ENCODE measurements at places on chromosomes 1 and 21.
A peak's percentile ranks its signal among the peaks of the same experiment; 100 is the strongest.

DNA sequence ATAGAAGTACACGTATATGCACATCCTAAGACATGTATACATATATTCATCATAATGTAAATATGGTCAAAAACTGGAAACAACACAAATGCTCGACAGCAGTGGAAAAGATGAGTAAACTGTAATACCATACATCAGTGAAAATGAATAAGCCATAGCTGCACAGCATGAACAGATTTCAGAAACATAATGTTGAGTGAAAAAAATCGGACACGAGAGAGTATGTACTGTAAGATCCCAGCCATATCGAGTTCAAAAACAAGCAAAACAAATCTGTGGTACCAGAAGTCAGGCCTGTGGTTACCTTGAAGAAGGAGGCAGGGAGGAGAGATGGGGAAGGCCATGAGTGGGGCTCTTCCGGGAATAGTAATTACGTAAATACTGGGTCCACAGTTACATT lies 90.4 kb downstream of the GLIS1 start:
- DNase-seq: no peak

- DNase-seq: no peak
Measured at GRCh38 chr1:168696125-168696760, 32.8 kb downstream of the DPT start.

- DNase-seq: no peak
Measured at GRCh38 chr1:235741294-235741693, 91.7 kb upstream of the GNG4 start.

DNA sequence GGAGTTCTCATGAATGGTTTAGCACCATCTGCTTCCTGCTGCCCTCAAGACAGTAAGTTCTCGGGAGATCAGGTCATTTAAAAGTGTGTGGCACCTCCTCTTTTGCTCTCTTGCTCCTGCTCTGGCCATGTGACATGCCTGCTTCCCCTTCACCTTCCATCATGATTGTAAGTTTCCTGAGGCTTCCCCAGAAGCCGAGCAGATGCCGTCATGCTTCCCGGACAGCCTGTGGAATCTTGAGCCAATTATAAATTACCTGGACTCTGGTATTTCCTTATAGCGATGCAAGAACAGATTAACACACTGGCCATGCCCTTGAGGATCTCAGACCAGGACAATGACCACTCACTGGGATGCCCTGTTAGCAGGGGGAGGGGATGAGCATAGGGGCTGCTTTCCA lies 212.3 kb downstream of the MATN1 start:
- DNase-seq: no peak

GRCh38 chr21:45289134-45289533 lies 1.4 kb upstream of the POFUT2 start:
- DNase-seq: no peak

- no peak for DNase-seq
Measured at GRCh38 chr1:150798525-150798924, 9.5 kb downstream of the CTSK start.

DNA sequence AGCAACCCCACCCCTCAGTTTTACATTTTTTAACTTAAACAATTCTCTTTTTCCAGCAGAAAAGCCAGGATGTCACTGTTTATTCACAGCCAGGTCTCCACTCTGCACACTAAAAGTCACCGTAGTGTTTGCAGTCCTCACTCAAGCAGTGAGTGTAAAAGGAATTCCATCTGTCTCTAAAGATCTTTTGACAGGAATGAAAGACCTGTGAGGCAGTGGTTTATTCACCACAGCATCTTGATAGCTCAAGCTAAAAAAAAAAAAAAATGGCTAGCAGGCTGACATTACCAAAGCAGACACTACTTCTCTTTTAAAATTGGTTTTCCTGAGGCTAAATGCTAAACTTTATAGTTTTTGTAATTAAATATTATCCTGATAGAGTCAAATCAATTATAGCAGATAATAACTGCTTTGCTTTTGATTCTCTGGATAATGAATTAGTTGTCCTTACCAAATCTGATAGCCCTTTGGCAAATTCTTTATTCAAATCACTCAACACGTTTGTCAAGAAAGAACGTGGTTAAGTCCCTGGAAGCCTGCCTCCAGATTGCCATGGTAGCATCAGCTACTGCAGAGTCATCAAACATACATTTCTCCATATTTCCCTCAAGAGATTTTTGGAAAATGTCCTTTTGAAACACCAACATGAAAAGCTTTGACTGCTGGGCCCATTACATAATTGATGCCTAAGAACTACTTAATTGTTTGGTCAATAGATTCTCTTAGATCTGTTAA lies 22.2 kb upstream of the SLC5A9 start:
- no peak for DNase-seq

- DNase-seq: no peak
Measured at GRCh38 chr1:96424877-96425276, 296.7 kb upstream of the PTBP2 start.

GRCh38 chr1:85577419-85578320 lies 2.9 kb upstream of the CCN1 start:
- no peak for DNase-seq

DNA sequence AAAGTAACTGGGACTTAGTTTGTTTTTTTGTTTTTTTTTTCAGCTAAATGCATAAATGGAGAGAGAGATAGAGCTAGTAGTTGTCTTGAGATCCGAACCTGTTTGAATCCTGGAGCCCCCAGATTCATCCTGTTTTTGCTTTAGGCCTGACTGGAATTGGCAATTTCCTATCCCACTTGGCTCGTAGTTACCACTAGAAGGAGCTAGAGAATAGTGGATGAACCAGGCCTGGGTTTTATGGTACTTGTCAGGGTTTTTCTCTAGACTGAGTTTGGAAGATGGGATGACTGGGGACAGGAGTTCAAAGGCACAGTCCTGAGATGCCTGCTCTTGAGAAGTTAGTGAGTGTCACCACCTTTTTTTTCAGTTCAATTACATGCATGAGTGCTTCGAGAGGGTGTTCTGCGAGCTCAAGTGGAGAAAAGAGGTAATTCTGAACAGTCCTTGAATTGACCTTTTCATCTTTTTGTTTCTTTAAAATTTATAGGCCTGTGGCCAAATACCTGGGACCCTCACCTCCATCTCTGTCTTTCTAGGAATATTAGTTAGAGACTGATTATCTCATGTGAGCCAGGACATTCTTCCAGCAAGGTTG lies 23.4 kb downstream of the CELF3 start:
- no peak for DNase-seq

GRCh38 chr1:212503714-212504113 lies 71.0 kb downstream of the NENF start:
- no peak for DNase-seq

DNA sequence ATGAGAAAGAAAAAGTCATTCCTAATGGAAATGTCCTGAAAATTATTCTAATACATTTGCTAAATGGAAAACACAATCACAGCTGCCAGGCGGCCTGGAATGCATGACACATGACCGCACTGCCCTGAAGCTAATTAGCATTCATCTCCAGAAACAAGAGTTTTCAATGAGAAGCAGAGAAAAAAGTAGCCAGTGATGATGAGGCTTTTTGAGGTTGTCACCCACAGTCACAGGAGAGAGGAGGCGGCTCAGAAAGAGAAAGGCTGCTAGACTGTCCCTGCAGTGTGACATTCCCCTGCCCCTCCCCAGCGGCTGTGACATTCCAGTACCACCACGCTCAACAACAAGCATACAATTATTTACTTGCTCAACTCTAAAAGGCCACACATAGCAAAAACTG lies 122.9 kb upstream of the KRTAP19-8 start:
- DNase-seq: no peak

DNA sequence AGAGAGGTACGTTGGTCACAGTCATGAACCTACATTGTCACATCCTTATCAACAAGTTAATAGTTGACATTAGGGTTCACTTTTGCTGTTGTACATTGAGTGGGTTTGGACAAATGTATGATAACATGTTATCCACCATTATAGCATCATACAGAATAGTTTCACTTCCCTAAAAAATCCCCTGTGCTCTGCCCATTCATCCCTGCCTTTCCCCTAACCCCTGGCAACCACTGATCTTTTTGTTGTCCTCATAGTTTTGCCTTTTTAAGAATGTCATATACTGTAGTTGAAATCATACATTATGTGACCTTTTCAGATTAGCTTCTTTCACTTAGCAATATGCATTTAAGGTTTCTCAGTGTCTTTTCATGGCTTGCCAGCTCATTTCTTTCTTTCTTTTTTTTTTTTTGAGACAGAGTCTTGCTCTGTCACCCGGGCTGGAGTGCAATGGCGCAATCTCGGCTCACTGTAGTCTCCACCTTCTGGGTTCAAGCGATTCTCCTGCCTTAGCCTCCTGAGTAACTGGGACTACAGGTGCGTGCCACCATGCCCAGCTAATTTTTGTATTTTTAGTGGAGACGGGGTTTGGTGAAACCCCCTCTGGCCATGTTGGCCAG lies 50.6 kb downstream of the UCK2 start:
- DNase-seq: no peak

GRCh38 chr1:193754732-193755427 lies 568.5 kb upstream of the B3GALT2 start:
- no peak for DNase-seq

GRCh38 chr21:38702196-38702595 lies 103.5 kb upstream of the ETS2 start:
- no peak for DNase-seq

DNA sequence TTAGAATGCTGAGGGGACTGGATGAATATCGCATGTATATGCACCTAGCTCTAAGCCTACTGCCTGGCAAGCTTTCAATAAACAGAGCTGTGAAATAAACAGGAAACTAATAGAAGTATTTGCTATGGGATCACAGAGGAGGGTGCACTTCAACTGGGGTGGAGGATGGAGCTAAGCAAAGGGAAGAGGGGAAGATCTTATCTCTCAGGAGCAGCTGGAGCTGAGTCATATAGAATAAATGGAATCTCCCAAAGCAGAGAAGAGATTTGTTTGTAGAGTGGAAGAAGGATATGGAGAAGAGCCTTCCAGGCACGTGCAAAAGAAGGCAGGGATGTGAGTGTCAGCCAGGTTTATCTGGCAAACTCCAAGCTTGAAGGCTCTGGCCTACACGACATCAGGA lies 17.0 kb upstream of the KCNA10 start:
- DNase-seq: no peak

- DNase-seq: no peak
Measured at GRCh38 chr1:183907070-183907469, 102.2 kb downstream of the RGL1 start.

GRCh38 chr1:186568221-186568620 lies 107.3 kb upstream of the PDC start:
- DNase-seq: no peak

DNA sequence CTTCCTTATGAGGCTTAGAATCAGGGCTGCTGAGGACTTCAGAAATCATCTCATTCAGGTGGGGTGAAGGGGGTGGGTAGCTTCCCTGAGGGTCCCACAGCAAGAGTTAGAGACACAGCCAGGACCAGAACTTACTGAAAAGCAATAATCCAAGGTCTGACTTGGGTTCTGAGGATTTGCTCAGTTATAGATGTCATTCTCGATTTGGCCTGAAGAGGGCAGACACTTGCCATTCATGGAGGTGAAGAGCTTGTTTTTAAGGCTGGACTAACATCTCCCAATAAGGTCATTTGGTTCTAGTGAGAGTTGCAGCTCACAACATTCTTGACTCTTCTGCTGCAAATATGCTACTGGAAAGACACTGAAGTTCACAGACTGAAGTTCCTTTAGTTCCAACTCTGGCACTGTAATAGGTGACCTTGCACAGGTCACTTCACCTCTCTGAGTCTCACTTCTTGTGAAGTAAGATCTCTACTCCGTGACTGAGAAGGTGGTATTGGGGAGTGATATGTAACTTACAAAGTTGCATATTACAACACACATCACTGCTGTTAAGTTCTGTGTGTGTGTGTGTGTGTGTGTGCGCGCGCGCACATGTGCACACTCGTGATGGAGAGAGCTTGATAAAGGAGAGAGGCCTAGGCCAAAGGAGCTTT lies 69.8 kb upstream of the DIRAS3 start:
- DNase-seq: no peak

GRCh38 chr1:70044832-70045231 lies 160.5 kb downstream of the LRRC40 start:
- DNase-seq: no peak

- DNase-seq: no peak
Measured at GRCh38 chr1:238752327-238752726, 634.0 kb upstream of the CHRM3 start.

DNA sequence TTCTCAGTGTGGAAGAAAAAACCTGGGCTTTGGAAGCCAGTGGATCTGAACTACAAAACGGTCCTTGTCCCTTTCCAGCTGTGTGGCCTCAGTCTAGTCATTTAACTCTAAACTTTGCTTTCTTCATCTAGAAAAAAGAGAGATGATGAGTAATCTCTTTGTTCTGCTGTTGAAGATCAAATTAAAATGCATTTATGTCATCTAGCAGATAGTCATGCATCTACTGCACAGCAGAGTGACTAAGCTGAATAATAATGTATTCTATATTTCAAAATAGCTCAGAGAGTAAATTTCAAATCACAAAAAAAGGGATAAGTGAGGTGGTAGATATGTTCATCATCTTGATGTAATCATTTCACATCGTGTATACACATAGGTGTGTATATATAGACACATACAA lies 473.2 kb downstream of the DSCAM start:
- DNase-seq: no peak

GRCh38 chr21:36852293-36852692 lies 114.2 kb downstream of the HLCS start:
- DNase-seq: no peak

DNA sequence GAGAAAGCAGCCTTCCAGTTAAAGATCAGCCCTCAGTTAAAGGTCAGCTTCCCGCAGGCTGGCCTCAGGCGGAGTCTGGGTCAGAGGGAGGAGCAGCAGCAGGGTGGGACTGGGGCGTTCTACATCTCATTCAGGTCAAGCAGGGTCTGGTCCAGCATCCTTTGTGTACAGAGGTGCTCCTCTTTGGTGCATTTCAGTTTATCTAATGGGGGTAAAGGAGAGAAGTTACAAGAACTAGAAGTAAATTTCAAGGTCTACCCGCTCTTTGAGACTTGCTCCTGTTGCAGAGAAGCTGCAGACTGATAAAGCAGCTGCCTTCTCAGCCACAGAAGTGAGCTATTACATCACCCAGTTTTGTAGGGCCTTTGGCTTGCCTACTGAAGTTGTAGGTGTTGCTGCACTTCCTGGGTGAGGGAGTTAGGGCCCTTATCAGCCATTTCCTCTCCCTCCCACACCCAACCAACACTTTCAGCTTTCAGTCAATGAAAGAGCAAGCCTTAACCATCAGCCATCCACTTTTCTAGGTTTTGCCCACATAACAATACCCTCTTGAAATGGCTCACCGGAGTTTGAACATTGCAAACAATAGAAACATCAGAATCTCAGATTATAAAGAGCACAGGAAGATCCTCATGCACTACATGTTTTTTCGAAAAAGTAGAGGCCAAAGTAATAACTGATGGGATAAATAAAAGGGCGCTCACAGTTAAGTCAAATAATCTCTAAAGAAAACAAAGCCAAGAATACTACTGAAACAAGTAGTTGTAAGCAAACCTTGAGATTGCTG lies 2.8 kb upstream of the NUP210L start:
- peak; percentile 52 for DNase-seq
